ENCODE measurements at places on chromosomes 1 and 21. TPM values are rescaled to one million over a fixed set of nuclear protein-coding genes. Genes with fewer than 3 reads are reported as not detected.

DNA sequence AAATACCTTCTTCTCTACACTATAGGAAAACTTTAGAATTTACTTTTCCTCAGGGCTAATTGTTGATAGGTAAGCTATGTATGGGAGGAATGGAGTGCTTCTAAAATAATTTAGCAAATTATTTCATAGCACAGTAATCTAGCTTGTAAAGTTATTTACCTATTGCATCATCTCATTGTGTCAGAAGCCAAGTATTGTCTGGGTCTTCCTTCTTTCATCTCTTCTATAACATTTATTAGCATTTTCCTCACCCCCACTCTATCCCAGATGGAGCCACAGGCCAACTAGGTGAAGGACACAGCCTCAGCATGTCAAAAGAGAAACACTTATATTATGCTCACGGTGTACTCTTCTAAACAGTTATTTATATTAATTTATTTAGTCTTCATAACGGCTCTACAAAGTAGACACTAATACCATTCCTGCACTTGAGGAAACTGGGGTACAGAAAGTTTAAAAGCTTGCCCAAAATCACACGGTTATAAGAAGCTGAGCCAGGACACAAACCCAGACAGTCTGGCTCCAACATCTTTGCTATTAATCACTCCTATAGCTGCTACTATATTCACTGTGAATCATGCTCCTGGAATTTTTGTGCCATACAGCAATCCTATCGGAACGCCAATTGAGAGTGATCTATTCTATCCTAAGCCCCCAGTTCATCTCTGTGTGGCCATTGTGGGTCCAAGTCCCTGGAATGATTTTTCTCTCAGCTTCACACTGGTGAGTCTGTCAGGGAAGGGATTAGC is 43.1 kb downstream of the OR10J5 start:
- no peak for DNase-seq

DNA sequence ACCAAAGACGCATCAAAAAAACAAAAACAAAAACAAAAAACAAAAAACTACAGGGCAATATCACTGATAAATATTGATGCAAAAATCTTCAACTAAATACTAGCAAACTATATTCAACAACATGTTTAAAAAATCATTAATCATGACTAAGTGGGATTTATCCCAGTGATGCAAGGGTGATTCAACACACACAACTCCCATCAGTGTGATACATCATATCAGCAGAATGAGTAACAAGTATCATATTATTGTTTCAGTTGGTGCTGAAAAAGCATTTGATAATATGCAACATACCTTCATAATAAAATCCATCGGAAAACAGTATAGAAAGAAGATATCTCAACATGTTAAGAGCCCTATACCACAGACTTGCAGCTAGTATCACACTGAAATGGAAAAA is 953.0 kb downstream of the AMY1C start:
- DNase-seq: no peak

DNA sequence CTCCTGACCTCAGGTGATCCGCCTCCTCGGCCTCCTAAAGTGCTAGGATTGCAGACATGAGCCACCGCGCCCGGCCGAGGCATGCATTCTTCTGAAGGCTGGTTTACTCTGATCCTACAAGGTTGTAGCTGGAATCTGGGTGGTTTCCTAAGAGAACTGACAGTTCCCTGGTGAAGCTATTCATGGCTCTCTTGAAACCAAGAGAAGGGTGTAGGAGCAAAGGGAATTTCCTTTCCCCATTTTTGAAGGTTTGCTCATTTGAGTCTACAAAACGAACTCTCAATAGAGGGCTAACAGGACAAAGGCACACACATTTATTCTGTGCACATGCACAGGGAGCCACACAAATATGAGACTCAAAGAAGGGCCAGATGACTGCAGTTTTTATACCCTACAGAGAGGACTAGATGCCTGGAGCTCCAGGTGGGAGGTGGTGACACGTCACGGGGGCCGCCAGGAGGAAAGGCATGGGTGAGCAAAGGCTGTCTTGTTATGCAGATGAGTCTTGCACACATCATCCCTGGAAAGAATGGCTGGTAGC is 49.5 kb upstream of the ERRFI1 start:
- no peak for DNase-seq

GRCh38 chr1:209335178-209335577 is 248.3 kb upstream of the CAMK1G start:
- no peak for DNase-seq

GRCh38 chr1:41720861-41721410 is 197.8 kb downstream of the HIVEP3 start:
- DNase-seq: no peak

DNA sequence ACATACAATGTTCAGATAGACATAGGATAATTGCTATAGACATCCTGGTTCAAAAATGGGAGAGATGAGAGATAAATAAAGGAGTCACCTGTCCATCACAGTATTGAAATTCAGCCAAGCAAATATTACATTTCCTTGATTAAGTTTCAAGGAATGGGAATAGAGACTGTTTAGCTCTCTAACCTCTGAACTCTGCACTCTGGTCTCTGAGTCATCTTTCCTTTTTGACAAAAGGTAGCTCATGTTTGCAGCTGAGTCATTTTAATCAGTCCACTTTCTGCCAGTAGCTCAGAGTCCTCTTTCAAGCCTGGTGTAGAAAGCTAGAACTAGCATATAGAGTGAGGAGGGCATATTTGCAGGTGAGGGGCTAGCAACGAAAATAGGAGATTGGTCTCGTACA is 51.4 kb upstream of the GJA8 start:
- DNase-seq: no peak

DNA sequence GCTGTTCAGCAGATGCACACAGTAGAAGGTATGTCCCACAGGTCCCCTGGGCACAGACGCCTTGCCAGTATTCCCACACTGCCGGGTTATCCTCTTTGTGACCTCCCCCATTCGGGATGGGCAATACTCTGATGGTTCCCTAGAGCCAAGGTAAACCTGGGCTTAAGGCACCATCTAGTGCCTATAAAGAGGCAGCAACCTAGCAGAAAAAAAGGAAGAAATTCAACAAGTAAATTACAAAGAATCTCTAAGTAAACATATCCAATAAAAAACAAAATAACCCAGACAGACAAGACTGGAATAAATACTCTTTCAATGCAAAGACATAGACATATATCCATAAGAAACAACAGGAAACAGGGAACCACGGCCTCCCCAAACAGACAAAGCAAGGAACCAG is 39.4 kb downstream of the HSF2BP start:
- no peak for DNase-seq

- DNase-seq: no peak
Observed at GRCh38 chr1:226436855-226437491, 29.1 kb upstream of the PARP1 start.

GRCh38 chr1:224851848-224852261 is 77.6 kb upstream of the DNAH14 start:
- DNase-seq: no peak

DNA sequence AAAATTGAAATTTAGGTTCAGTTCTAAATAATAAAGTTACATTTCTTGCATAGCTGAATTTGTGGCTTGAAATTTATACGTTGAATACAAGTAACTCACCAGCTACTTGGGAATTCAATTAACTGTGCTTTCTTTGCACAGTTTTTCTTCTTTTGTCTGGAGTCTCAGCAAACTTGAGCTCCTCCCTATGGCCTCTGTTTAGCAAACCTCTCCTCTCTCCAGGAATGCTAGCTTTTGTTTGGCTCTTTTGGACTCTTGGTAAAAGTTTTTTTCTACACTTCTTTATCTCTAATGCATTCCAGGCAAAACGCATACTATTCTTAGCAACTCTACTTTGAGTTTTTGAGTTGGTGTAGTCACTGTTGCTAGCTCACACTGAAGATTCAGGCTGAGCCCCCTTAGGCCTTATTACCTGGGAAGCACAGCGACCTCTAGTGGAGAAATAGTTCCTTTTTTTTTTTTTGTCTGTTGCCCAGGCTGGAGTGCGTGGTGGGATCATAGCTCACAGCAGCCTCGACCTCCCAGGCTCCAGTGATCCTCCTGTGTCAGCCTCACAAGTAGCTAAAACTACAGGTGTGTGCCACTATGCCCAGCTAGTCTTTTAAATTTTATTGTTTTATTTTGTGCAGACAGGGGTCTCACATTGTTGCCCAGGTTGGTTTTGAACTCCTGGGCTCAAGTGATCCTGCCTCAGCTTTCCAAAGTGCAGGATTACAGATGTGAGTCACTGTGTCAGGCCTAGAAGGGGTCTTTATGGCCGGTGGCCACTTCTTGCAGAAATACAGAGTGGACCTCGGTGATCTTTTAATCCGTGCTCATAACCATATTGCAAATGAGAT is 61.7 kb downstream of the CASQ2 start:
- no peak for DNase-seq

DNA sequence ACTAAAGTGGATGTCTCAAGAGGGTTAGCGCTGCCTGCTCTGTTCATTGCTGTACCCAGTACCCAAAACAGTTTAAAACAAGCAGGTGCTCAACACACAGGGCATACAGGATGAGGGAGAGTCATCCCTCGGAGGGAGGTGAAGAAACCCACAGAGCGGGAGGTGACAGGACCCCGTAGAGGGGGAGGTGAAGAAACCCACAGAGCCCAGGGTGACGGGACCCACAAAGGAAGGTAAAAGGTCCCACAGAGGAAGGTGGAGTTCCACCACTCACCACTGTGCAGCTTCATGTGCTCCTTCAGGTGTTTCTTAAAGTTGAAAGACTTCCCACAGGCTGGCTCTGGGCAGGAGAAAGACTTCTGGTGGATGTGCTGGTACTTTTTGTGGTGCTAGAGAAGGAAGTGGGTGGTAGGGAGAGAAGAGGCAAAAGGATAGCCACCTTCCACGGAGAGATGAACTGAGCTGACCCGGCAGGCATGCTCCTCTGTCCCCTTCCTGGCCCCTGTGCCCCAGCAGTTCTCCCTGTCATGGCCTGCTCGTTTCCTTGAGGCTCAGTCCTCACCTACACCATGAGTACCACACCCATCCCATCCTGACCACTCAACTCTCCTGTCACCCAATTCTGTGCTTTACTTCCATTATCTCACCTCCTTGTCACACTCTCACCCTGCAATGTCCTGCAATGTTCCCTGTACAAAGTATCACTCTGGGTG is 5.1 kb downstream of the ZNF692 start:
- no peak for DNase-seq

DNA sequence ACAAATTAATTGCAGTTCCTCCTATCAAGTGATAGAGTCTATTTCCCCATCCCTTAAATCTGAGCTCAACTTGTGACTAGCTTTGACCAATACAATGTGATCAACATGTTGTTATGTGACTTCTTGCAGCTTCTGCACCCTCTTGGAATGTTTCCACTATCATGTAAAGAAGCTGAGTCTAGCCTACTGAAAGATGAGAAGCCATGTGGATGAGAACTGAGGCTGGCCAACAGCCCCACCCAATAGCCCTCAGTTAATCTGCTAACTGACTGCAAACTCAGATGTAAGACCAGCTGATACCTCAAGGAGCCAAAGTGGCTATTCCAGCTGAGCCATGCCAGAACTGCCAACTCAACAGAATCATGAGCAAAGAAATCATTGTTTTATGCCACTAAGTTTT is 44.0 kb downstream of the LYST start:
- DNase-seq: no peak

GRCh38 chr1:230263568-230264195 is 162.4 kb downstream of the PGBD5 start:
- DNase-seq: no peak

DNA sequence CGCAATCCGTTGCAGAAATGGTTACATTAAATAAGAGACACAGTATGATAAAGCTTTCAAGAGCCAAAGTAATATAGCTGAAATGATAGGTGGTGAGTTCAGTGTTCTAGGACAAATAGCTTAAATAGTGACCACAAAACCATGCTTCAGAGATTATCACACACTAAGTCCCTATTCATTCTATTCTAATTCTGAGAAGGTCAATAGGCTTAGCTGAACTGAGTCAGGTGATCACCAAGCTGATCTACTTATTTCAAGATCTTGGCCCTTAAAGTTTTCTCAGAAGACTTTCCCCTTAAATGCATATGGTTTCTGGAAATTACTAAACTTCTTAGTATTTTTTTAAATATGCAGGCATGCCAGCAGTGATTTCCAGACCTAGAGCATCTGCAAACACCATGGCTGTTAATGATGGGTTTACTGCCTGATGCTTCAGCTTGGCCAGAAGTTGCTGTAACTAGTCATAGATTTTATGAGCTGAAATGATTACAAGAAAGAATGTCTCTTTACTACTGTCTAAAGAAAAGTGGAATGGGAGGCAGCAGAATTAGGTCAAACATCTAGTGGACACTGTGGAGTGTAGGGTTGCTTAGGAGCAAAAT is 242.9 kb downstream of the ST6GALNAC3 start:
- DNase-seq: no peak

DNA sequence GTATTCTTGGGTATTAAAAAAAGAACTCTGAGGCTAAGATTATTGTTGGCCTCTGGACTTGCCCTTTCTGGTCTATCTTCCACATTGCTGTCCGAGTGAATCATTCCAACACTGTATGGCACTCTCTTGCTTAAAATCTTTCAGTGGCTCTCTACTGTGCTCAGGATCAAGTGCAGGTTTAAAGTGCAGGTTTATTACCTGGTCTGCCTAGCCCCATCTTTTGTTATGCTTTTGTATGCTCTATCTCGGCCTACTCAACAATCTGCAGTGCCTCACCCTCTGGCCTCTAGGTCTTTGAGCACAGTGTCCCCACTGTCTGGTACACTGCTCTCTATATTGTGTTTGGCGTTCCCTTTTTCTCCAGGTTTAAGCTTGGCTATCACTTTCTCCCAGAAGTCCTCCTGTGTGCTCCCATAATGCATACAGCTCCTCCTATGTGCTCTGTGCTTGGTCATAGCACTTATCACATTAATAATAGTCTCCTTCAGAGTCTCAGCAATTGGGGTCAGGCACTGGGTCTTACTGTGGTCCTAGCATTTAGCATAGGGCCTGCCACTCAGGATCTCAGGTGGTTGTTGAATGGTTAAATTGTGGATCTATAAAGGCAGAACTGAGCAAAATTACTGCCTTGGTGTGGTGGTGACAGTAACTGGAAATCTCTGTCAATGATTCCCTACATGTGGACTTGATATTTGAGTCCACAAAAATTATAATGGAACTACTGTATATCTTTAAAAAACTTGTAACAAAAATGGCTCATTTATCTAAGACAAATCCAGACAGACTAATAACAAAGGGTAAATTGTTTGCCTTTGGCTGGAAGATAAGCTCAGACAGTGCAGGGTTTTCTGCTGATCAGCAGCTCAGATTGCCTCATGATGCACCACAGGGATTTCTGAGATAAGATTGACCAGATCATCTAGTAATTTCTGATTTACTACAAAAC is 10.6 kb upstream of the LDLRAD1 start:
- no peak for DNase-seq

Gene TBX15
- total RNA-seq: 41.0 TPM

Gene IVL
- total RNA-seq: not detected

Gene FAM3B
- not detected for total RNA-seq

Gene BRDT
- not detected for total RNA-seq

Gene YIPF1
- 17.2 TPM for total RNA-seq

Gene SH3BGR
- total RNA-seq: 2.8 TPM

All from chondrocyte (in vitro differentiated cells).